ENCODE measurements at places on chromosomes 1 and 21.

- DNase-seq, result no peak
Measured at GRCh38 chr1:209156991-209157390, 426.5 kb upstream of the CAMK1G start.

- DNase-seq, result no peak
Measured at GRCh38 chr1:157313240-157313807, 175.1 kb upstream of the ETV3 start.

DNA sequence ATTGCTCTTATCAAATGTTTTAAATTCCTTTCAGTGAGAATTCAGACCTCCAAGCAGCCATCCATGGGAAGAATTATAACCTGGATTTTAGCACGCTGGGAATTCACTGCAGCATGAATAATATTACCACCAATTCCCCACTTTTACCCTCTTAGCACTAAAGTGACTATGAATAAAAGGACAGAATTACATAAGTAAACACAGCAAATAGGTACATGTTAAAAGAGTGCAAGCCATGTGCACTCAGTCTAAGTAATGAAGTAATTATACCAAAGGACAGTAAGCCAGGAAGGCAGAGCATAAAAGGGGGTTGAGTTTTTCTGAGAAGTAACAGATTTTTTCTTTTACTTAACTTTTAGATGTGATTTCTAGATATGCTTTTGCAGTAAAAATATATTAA lies 176.3 kb downstream of the DENND1B start:
- no peak for DNase-seq

DNA sequence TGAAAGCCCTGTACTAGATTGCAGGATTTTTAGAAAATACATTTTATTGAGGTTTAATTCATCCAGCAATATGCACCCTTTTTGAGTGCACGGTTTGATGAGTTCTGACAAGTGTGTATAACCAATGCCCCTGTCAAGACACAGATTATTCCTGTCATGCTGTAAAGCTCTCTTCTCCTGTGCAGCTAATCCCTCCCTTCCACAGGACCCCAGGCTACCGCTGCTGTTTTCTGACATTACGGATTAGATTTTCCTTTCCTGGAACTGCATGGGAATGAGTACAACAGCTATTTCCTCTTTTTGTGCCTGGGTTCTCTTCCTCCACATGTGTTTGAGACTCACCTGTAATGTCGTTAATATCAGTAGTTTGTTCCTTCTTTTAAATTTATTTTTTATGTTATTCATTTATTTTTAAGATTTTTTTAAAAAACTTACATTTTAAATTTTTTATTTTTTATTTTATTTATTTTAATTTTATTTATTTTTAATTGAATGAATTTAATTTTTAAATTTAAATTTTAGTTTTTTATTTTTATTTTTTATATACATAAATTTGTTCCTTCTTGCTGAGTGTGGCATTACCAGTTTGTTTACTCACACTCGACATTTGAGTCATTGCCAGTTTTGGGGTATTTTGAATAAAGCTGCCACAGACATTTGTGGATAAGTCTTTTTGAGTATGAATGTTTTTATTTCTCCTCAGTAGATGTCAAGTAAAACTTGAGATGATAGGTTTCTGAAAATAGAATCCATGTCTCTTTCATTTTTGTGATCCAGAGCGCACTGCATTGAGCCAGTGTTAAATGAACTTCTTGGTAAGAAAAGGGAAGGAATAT lies 79.0 kb upstream of the B3GALT5 start:
- no peak for DNase-seq

DNA sequence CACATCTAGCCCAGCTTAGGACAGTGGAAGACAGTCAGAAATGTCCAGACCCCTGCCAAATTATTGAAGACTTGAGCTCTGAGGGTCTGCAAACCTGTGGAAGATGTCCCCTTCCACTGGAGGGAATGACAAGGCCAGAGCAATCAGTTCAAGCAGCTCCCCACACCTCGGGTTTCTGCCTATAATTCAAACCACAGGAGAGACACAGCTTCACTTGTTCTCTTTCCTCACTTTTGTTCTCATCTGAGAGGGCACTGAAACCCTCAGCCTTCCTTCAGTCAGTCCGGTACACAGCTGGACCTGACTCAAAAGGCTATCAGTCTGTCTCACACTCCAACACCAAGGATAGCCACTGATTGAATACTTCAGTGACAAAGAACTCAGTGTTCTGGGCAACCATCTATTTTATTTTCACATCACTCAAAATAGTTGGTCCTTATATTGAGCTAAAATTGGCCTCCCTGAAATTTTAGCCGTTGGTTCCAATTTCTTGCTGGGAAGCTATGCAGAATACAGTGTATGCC lies 70.1 kb downstream of the TENT5C start:
- DNase-seq, result no peak

- DNase-seq, result no peak
Measured at GRCh38 chr1:22552021-22552420, 11.3 kb upstream of the EPHA8 start.

- DNase-seq, result peak; percentile 49
Measured at GRCh38 chr1:72845381-72845780, 563.0 kb upstream of the NEGR1 start.

DNA sequence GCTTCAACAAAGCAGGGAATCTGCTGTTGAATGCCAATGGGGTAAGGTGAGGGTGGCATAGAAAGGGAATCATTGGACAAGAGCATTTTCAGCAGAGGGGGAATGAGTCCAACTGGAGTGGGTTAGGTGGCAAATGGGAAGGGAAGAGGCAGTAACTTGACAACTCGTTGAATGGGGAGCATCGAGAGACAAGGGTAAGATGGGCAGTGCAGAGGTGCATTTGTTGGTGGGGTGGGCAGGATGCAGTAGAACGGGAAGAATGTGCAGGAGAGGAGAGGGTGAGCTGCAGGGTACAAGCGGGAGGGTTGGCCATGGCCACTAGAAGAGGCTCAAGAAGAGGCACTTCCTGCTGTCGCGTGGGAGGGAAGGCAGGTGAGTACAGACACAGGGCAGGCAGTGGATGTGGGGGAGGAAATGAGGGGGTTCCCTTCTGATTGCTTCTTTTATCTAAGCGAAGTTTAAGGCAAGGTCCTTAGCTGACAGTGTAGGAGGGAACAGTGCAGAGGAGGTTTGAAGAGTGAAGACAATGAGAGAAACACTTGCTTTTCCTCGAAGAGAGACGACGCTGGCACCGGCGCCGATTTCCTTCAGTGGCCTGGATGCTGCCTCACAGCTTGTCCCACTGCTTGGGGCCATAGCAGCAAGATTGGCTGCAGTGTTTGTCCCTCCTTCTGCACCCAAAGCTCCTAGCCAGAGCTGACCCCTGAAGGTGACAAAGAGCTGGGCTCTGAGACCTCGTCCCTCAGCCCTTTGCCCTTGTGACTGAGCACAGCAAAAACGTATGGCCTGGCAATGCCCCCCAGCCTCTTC lies 3.2 kb upstream of the IKBKE start:
- DNase-seq, result no peak

All from A673 (cell line).